ENCODE measurements at places on chromosomes 2 and 18. TPM values are rescaled to one million over a fixed set of nuclear protein-coding genes. Genes with fewer than 3 reads are reported as not detected.

The SLC11A1 gene
- not detected for total RNA-seq

The CREG2 gene
- not detected for total RNA-seq

The RGPD4 gene
- total RNA-seq, result not detected

DNA sequence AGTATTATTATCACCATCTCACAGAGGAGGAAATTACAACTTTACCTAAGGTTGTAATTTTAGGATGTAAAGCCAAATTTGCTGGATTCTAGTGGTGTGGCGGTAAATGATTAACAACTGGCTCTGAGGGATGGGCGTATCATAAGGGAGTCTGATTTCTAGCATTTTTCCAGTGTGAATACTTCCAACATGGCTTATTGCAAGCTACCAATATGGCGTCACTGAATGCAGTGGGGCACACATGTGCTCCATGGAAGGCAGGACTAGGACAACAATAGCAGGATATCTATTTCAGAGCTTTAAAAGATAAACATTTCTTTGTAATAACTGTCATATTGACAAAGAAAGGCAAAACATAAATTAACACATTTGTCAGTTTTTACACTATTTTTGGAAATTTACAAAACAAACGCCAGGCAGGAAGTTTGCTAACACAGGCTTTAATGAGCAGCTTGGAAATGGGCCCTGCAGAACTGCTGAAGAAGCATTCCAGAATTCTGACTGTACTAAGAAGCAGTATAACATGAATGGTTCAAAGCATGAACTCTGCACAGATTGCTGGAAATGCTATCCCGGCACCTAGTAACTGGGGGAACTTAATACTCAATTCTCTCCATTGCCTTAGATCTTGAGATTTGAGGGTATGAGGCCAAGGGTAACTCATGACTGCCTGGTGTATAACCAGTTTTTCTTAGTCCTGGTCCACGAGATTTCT, 439.3 kb upstream of the MAP2 start:
- no peak overlapping the region for H3K27ac ChIP-seq
- no peaks in the 10 kb centered on the region for H3K27me3 ChIP-seq
- H3K4me1 ChIP-seq, result no peaks in the 10 kb centered on the region
- H3K4me3 ChIP-seq, result no peak overlapping the region

DNA sequence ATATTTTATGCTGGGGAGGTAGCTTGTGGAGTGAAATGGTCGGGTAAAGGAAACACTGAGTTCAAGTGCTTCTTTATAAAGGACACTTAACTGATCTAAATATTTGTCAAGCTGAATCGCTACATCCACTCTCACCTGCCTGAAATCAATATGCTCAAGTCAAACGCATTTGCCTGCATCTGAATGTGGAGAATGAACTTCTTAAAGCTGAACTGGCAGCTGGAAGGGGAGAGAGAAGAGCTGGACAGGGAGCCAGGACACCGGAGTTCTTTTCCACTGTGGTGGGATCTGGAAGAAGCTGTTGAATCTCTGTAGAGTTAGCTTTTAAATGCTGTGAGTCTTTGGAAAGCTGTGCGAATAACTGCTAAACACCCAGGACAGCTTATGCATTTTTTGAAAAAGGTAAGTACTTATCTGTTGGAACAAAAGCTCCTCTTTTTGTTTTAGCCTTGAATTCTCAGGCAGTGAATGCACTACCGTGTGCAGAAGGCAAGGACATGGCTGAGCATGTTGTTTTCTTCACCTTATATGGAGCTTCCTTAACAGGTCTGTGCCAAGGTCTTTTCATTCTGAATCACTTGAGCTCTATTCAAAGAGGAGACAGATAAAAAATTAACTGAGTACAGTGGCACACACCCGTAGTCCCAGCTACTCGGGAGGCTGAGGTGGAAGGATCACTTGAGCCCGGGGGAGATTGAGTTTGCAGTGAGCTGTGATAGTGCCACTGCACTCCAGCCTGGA, 74.2 kb upstream of the KLF7 start:
- no peak overlapping the region for H3K4me3 ChIP-seq
- H3K27me3 ChIP-seq, result peaks cover 5% of the 10 kb centered on the region
- DNase-seq, result no peak
- H3K27ac ChIP-seq, result no peak overlapping the region
- H3K36me3 ChIP-seq, result peaks cover 4% of the 10 kb centered on the region

DNA sequence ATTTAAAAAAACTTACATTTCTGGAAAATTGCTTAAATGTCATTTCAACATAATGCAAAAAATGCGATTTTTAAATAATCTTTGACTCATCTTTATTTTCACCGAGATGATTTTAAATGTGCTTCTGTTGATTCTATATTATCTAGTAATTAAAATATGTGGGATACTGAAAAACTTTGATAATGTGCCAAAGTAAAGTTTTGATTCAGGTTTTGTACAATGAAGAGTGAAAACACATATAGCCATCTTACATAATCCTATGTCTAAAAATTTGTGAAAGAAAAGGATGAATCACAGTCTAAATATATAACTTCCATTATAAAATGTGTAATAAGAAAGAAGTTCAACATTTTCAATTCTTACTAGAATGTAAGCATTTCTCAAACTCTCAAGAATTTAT, 204.3 kb upstream of the ZC3H15 start:
- no peak for DNase-seq
- no peaks in the 10 kb centered on the region for H3K27me3 ChIP-seq
- H3K36me3 ChIP-seq, result peaks cover 7% of the 10 kb centered on the region
- H3K4me1 ChIP-seq, result no peaks in the 10 kb centered on the region
- no peak overlapping the region for H3K27ac ChIP-seq
- no peak overlapping the region for H3K4me3 ChIP-seq

The ZNF532 gene
- total RNA-seq, result 19.3 TPM

GRCh38 chr2:23422089-23423061, 37.4 kb downstream of the KLHL29 start:
- H3K27ac ChIP-seq, result no peak overlapping the region
- H3K27me3 ChIP-seq, result no peaks in the 10 kb centered on the region
- H3K4me3 ChIP-seq, result no peak overlapping the region
- H3K36me3 ChIP-seq, result no peaks in the 10 kb centered on the region

The TMEM178A gene
- not detected for total RNA-seq

GRCh38 chr2:209476367-209477208, 52.7 kb downstream of the MAP2 start:
- no peak overlapping the region for H3K27ac ChIP-seq
- H3K4me3 ChIP-seq, result no peak overlapping the region
- no peak for DNase-seq
- H3K4me1 ChIP-seq, result no peaks in the 10 kb centered on the region
- H3K36me3 ChIP-seq, result no peaks in the 10 kb centered on the region

DNA sequence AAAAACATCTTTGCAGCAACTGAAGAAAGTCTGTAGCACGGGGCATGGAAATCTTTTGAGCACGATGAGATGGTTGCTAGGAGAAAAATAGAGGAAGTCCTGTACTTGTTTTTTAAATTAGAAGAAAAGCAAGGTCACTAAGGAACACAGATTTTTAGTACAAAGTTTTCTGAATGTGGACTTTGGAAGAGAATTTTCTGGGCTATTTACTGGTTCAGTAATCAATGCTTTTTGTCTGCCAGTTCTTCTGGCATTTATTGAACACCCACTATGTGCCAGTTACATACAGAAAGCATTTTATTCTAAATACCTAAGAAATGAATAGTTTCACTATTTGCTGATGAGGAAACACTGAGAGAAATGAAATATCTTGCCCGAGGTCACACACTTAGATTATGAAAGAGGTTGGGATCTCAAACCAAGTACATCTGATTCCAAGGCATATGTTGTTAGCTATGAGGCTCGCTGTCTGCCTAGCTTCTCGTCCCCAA, 15.6 kb upstream of the MAP3K20 start:
- peaks cover 3% of the 10 kb centered on the region for H3K4me1 ChIP-seq
- H3K36me3 ChIP-seq, result no peaks in the 10 kb centered on the region

DNA sequence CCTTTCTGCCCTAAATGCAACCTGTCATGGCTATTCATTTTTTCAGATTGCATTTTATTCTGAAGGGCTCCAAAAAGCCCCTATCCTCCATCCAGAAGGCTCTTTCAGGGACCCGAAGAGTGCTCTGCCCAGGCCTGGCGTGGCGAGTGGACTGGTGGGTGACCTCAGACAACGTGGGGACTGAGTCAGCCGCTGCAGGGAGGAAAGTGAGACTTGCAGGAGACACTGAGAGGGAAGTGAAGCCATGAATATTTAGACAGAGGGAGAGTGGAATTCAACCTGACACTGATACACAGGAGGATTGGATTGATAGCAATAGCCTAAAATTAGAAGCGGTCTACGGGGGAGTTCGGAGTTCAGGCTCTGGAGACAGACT, 63.6 kb upstream of the SIX2 start:
- H3K27ac ChIP-seq, result no peak overlapping the region
- H3K27me3 ChIP-seq, result peaks cover 30% of the 10 kb centered on the region
- no peak for DNase-seq
- H3K4me1 ChIP-seq, result no peaks in the 10 kb centered on the region

The NCKAP5 gene
- not detected for total RNA-seq

DNA sequence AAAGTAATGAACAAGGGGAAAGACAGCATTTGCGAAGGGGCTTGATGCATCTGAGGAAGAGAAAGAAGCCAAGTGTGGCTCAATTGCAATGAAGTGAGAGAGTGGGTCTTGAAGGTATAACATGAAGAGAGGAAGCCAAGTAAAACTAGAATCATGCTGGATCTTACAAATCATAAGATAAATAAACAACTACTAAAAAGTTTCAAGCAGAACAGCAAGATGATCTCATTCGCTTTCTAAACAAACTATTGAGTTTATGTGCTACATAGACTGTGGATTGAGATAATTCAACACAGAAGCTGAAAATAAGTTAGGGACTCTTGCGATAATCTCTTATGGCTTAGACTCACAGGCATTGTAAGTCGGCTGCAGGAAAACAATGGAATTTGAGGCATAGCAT, 1310.5 kb upstream of the NRXN1 start:
- H3K4me1 ChIP-seq, result no peaks in the 10 kb centered on the region
- no peak overlapping the region for H3K27ac ChIP-seq
- no peaks in the 10 kb centered on the region for H3K27me3 ChIP-seq
- no peaks in the 10 kb centered on the region for H3K36me3 ChIP-seq
- no peak for DNase-seq
- no peak overlapping the region for H3K4me3 ChIP-seq

DNA sequence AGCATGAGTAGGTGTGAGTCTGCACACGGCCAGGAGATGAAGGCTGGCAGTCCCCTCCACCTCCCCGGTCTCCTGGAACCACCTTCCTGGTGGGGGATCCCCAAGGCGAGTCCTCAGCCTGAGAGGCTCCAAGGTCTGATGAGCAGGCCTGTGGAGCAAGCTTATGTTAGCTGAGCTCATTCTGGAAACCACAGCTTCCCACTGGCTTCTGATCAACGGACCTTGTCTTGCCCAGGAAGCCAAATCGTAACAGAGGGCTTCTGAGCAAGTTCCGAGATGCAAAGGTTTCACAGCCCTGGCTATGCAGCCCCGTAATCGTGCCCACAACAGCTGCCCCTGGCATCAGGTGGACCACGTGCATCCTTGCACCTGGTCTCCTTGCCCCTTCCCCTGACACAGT, 28.8 kb upstream of the GPR55 start:
- H3K36me3 ChIP-seq, result peaks cover 11% of the 10 kb centered on the region
- DNase-seq, result no peak
- peaks cover 33% of the 10 kb centered on the region for H3K4me1 ChIP-seq
- no peak overlapping the region for H3K27ac ChIP-seq
- H3K4me3 ChIP-seq, result peak overlapping the region; percentile 13
- H3K27me3 ChIP-seq, result peaks cover 55% of the 10 kb centered on the region

The DNAJB2 gene
- 43.4 TPM for total RNA-seq

DNA sequence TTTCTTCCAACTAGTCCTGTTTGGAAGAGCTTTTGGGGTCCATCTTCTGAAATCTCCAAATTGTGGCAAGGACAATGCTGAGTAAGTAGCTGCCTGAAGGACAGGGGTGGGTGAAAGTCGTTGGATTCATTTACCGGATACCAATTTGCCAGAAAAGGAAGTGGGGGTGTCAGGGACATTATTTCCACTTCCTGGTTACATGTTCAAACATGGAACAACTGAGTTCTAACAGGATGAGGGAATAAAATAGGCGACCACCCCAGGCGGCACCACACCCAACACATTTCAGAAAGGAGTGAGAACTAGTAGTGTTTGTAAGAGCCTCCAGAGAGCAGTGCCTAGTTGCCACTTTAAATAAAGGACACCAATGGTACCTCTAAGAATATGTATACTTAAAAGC, 158.6 kb upstream of the SERTAD2 start:
- H3K36me3 ChIP-seq, result no peaks in the 10 kb centered on the region
- peak overlapping the region; percentile 56 for H3K27ac ChIP-seq
- no peaks in the 10 kb centered on the region for H3K27me3 ChIP-seq

GRCh38 chr2:217731805-217732204, 271.0 kb downstream of the TNS1 start:
- no peak for DNase-seq
- no peaks in the 10 kb centered on the region for H3K27me3 ChIP-seq
- H3K36me3 ChIP-seq, result no peaks in the 10 kb centered on the region
- H3K4me1 ChIP-seq, result no peaks in the 10 kb centered on the region
- H3K4me3 ChIP-seq, result no peak overlapping the region

GRCh38 chr2:201285499-201285898, 25.2 kb downstream of the CASP8 start:
- no peak overlapping the region for H3K4me3 ChIP-seq
- no peaks in the 10 kb centered on the region for H3K27me3 ChIP-seq
- H3K4me1 ChIP-seq, result peaks cover 19% of the 10 kb centered on the region

GRCh38 chr18:62992877-62993365, 277.6 kb downstream of the PHLPP1 start:
- H3K4me1 ChIP-seq, result no peaks in the 10 kb centered on the region
- H3K4me3 ChIP-seq, result no peak overlapping the region
- H3K27me3 ChIP-seq, result peaks cover 17% of the 10 kb centered on the region
- H3K36me3 ChIP-seq, result no peaks in the 10 kb centered on the region
- no peak overlapping the region for H3K27ac ChIP-seq
- no peak for DNase-seq

DNA sequence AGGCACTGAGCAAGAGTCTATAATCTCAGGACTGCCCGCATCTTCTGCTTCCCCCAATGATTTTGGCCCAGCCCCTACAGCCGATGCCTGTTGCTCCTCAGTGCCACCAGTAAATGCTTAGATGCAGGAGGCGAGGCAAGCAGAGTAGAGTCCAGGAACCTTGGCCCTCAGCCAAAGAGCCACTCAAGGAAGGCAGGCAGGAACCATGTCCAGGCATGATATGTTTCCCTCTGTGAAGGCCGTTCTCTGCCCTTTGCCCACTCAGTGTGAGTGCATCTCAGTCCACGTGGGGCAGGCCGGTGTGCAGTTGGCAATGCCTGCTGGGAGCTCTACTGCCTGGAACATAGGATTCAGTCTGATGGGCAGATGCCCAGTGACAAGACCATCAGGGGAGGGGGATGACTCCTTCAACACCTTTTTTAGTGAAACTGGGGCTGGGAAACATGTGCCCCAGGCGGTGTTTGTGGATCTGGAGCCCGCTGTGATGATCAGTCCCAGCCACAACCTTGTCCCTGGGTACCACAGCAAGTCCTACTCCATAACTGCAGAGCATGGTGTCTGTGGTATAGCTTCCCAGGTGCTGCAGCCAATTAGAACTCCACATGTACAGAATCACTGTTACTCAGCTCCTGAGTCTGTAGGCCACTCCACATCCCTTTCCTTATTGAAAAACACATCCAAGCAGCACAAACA, 9.7 kb upstream of the DNAJB2 start:
- no peaks in the 10 kb centered on the region for H3K4me1 ChIP-seq
- no peak overlapping the region for H3K27ac ChIP-seq
- no peak for DNase-seq
- H3K27me3 ChIP-seq, result no peaks in the 10 kb centered on the region
- no peak overlapping the region for H3K4me3 ChIP-seq

- H3K4me3 ChIP-seq, result no peak overlapping the region
- H3K27me3 ChIP-seq, result peaks cover 11% of the 10 kb centered on the region
- H3K27ac ChIP-seq, result no peak overlapping the region
- no peaks in the 10 kb centered on the region for H3K4me1 ChIP-seq
- H3K36me3 ChIP-seq, result no peaks in the 10 kb centered on the region
- DNase-seq, result no peak
Measured at GRCh38 chr2:236859908-236860307, 225.8 kb upstream of the COPS8 start.

The VPS54 gene
- total RNA-seq, result 19.7 TPM

The RAD51AP2 gene
- total RNA-seq, result not detected

All from natural killer cell treated with Interleukin-12 subunit alpha and Interleukin-12 subunit beta and Interleukin-15 and Interleukin-18, amount 100 ng/mL, for 72 hours (primary cell).